ENCODE measurements at places on chromosomes 6 and 20. TPM values are rescaled to one million over a fixed set of nuclear protein-coding genes. Genes with fewer than 3 reads are reported as not detected.

Gene TNFRSF6B
- total RNA-seq: 4.5 TPM

DNA sequence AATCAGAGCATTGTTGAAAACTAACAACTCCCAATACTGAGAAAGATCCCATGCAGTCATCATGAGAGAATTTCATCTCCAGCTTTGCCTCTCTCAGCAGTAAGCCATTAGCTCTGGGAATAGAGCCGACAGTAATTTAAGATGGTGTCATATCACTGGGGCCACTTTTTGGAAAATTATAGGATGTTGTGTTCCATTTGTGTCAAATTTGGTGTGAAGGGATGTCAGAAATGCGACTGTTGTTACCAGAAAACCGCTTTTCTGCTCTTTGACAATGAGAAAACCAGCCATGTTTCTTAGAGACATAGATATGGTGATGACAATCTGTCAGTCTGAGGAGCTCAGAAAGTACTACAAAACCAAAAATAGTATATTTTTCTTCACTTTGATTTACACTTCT, 106.3 kb upstream of the KHDRBS2 start:
- no peak for ATAC-seq

- ATAC-seq: no peak
These were observed 173.9 kb downstream of the EPM2A start for GRCh38 chr6:145561095-145562072.

GRCh38 chr20:48949304-48950170, 28.0 kb downstream of the ARFGEF2 start:
- no peak for ATAC-seq

DNA sequence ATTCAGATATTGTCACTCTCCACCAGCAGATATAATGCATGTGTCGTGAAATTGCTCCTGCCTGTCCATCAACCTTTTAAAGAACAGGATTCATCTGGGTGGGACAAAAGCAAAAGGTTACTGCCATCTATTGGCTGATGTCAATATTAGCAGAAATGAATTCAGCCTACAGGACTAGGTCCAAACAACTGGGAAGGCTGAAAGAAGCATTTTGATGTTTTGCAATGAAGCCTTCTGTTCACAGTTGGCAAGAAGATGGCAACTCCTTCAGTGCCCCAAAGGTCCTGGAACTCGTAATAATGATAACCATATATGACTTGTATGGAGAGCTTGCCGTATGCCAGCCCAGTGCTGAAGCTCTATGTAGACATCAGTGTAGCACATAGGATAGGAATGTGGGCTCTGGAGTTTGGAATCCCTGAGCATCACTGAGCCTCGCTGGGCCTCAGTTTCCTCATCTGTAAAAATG, 7.5 kb downstream of the BCAS1 start:
- ATAC-seq: no peak

Gene TBP
- total RNA-seq: 8.0 TPM

DNA sequence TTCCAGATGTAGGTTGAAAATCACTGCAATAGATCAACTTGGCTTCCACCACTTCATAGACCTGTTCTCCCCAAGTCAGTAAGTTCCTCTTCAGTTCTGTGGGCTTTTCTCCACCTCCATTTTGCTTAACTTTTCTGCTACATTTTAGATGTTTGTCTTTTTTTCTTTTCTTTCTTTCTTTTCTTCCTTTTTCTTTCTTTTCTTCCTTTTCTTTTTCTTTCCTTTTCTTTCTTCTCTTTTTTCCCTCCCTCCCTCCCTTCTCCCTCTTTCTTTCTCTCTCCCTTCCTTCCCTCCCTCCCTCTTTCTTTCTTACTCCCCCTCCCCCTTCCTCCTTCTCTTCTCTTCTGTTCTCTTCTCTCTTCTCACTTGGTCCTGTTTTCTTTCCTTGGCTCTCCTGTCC, 6.9 kb upstream of the FAM8A1 start:
- no peak for ATAC-seq

GRCh38 chr6:71031912-71032311, 75.1 kb upstream of the B3GAT2 start:
- no peak for ATAC-seq

GRCh38 chr6:7900621-7901020, 10.0 kb downstream of the TXNDC5 start:
- no peak for ATAC-seq
